ENCODE measurements at places on chromosomes 3 and 15. TPM values are rescaled to one million over a fixed set of nuclear protein-coding genes. Genes with fewer than 3 reads are reported as not detected.
A peak's percentile ranks its signal among the peaks of the same experiment; 100 is the strongest.

DNA sequence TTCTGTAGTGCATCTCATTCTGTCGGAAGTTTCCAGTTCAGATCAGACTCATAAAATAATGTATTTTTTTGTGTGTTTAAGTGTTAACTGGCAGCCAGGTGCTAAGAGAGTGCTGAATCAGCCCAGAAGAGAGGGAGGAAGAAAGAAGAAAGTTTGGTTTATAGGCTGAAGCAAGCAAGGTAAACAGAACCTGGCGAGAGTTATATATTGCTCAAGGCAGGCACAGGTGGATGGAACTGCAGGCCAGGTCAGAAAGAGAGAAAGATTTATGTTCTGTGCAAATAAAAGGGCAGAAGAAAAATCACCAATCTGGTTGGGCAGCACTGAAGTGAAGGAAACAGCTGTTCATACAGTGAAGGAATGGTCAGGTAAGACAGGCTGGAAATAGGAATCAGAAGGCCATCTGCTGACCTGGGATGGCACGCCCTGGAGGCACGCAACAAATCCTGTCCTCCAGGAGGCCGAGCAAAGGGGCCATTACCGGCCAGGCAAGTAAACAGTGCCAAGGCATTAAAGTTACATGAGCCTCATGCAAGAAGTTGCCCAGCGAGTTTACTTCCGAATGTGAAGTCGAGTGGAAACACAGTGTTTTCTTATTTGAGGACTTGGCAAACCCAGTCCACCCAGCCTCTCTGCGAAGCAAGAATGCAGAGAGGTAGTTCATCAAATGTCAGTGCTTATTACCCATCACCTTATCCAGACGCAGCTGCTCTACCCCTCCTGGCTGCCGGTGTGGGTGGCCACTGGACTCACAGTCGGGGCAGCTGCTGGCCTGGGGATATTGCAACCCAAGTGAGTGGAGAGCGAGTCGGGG lies 309.8 kb downstream of the VPS13C start:
- no peak overlapping the region for H3K4me3 ChIP-seq
- DNase-seq = no peak
- no peak overlapping the region for H3K27ac ChIP-seq
- no peaks in the 10 kb centered on the region for H3K36me3 ChIP-seq
- no peaks in the 10 kb centered on the region for H3K27me3 ChIP-seq

- DNase-seq = no peak
- H3K4me1 ChIP-seq = no peaks in the 10 kb centered on the region
- H3K27me3 ChIP-seq = peaks cover 16% of the 10 kb centered on the region
- H3K4me3 ChIP-seq = no peak overlapping the region
- no peak overlapping the region for H3K27ac ChIP-seq
Measured at GRCh38 chr3:132016061-132017041, 18.5 kb downstream of the CPNE4 start.

GRCh38 chr3:95813244-95813643 lies 1001.1 kb upstream of the EPHA6 start:
- no peaks in the 10 kb centered on the region for H3K4me1 ChIP-seq
- H3K27me3 ChIP-seq = no peaks in the 10 kb centered on the region
- no peak overlapping the region for H3K4me3 ChIP-seq
- no peak for DNase-seq
- H3K27ac ChIP-seq = no peak overlapping the region
- H3K36me3 ChIP-seq = no peaks in the 10 kb centered on the region

- H3K36me3 ChIP-seq = no peaks in the 10 kb centered on the region
- H3K27ac ChIP-seq = no peak overlapping the region
- peaks cover 9% of the 10 kb centered on the region for H3K4me1 ChIP-seq
- no peak overlapping the region for H3K4me3 ChIP-seq
- no peaks in the 10 kb centered on the region for H3K27me3 ChIP-seq
- peak; percentile 74 for DNase-seq
Measured at GRCh38 chr3:152719264-152719663, 115.7 kb upstream of the P2RY1 start.

GRCh38 chr3:50321336-50322114 lies 1.0 kb downstream of the HYAL2 start:
- peak; percentile 96 for DNase-seq
- H3K27ac ChIP-seq = peak overlapping the region; percentile 90
- H3K27me3 ChIP-seq = no peaks in the 10 kb centered on the region
- H3K4me1 ChIP-seq = peaks cover 11% of the 10 kb centered on the region
- H3K4me3 ChIP-seq = peak overlapping the region; percentile 91

- peak; percentile 60 for DNase-seq
- H3K4me1 ChIP-seq = 0 out of 2 replicates have a peak, but pooled peaks cover 3% of the 10 kb centered on the region
- no peaks in the 10 kb centered on the region for H3K27me3 ChIP-seq
- H3K36me3 ChIP-seq = no peaks in the 10 kb centered on the region
- peak overlapping the region; percentile 86 for H3K4me3 ChIP-seq
- no peak overlapping the region for H3K27ac ChIP-seq
Measured at GRCh38 chr15:55289011-55289745, 435 bp downstream of the RAB27A start.

GRCh38 chr3:107919239-107919638 lies 171.6 kb downstream of the CD47 start:
- DNase-seq = no peak
- no peaks in the 10 kb centered on the region for H3K4me1 ChIP-seq
- H3K4me3 ChIP-seq = no peak overlapping the region
- no peaks in the 10 kb centered on the region for H3K36me3 ChIP-seq
- peaks cover 8% of the 10 kb centered on the region for H3K27me3 ChIP-seq
- no peak overlapping the region for H3K27ac ChIP-seq

DNA sequence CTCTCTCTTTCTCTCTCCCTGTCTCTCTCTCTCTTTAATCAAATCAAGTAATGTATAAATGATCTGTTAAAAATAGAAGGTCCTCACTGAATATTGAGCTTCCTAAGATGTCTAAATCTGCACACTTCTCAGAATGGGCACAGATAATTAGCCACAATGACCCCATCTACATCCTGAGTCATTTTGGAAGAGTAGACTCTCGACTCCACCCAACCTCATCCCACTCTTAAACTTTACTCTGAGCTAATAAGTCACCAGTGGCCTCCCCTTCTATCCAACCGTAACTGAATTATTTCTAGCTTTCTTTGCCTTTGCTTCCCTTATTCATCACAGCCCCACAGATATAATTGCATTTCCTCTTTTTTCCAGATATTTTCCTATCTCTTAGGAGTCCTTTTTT lies 326.5 kb upstream of the ZNF717 start:
- H3K27me3 ChIP-seq = 0 out of 2 replicates have a peak, but pooled peaks cover 3% of the 10 kb centered on the region
- no peaks in the 10 kb centered on the region for H3K36me3 ChIP-seq
- DNase-seq = peak; percentile 13
- H3K4me3 ChIP-seq = no peak overlapping the region
- H3K27ac ChIP-seq = no peak overlapping the region
- no peaks in the 10 kb centered on the region for H3K4me1 ChIP-seq

DNA sequence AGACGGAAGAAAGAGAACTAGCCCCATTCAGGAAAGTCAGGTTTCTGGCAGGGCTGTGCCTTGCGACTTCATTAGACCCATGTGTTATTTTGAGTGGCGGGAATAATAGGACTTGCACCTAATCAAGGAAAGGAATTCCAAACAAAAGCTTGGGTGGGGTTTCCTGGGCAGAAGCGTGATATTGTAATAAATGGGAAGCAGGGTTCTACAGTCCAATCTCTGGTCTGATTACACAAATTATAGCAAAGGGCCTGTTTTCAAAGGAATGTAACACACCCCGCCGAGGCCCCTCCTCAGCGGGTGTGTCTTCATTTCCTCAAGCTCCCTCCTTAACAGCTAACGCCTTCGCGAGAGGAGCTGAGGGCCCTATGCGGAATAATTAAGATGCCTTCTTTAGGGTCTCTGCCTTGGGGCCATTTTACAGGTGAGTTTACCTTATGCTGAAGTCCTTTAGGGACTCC lies 396.0 kb upstream of the C2CD4B start:
- H3K27ac ChIP-seq = no peak overlapping the region
- H3K4me3 ChIP-seq = no peak overlapping the region
- peaks cover 38% of the 10 kb centered on the region for H3K4me1 ChIP-seq

- no peaks in the 10 kb centered on the region for H3K36me3 ChIP-seq
- no peak for DNase-seq
- no peak overlapping the region for H3K4me3 ChIP-seq
- no peak overlapping the region for H3K27ac ChIP-seq
- no peaks in the 10 kb centered on the region for H3K27me3 ChIP-seq
- no peaks in the 10 kb centered on the region for H3K4me1 ChIP-seq
Measured at GRCh38 chr15:84890670-84891162, 6.3 kb downstream of the SLC28A1 start.

GRCh38 chr3:151120409-151120808 lies 34.9 kb downstream of the MED12L start:
- no peak for DNase-seq
- no peaks in the 10 kb centered on the region for H3K27me3 ChIP-seq
- H3K4me3 ChIP-seq = no peak overlapping the region
- no peaks in the 10 kb centered on the region for H3K36me3 ChIP-seq

- no peak for DNase-seq
- H3K36me3 ChIP-seq = 0 out of 2 replicates have a peak, but pooled peaks cover 4% of the 10 kb centered on the region
- no peaks in the 10 kb centered on the region for H3K27me3 ChIP-seq
- peaks cover 8% of the 10 kb centered on the region for H3K4me1 ChIP-seq
- H3K27ac ChIP-seq = no peak overlapping the region
- H3K4me3 ChIP-seq = no peak overlapping the region
Measured at GRCh38 chr15:61996056-61996635, 64.1 kb downstream of the VPS13C start.

DNA sequence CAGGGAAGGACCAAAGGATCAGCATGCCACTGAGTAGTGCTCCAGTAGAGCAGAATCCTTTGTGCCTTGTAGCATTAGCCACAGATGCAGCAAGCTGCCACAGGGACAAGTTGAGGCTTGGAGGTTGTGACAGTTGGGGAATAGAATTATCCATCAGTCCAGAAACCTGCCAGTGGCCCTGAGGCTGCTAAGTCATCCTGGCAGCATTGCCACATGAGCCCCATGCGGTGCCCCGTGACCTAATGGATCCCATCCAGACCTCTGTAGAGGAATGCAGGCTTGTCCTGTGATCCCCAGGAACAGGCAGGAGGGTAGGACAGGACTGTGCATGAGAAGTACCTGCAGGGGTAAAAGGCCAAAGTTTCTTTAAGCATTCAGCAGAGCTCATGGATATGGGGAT lies 51.7 kb downstream of the BOC start:
- no peak for DNase-seq
- H3K4me3 ChIP-seq = no peak overlapping the region
- no peaks in the 10 kb centered on the region for H3K27me3 ChIP-seq
- H3K36me3 ChIP-seq = 0 out of 2 replicates have a peak, but pooled peaks cover 5% of the 10 kb centered on the region

DNA sequence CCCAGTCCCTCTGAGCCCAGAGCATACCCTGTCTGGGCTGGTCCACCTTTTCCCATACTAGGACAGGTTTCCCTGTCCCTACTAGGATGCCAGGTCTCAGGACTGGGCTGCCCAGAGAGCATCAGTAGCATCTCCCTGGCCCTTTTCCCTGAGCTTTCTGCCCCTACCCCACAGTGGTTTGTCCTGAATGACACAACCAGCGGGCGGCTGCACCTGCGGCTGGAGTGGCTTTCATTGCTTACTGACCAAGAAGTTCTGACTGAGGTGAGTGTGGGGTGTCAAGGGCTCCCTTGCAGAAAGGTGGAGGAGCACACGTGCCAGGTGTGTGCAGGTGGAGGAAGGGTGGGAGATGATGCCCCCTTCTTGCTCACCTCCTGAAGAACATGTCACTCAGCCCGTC lies 33.5 kb downstream of the ESYT3 start:
- H3K27me3 ChIP-seq = no peaks in the 10 kb centered on the region
- no peak overlapping the region for H3K27ac ChIP-seq
- DNase-seq = no peak
- no peaks in the 10 kb centered on the region for H3K36me3 ChIP-seq
- no peak overlapping the region for H3K4me3 ChIP-seq
- no peaks in the 10 kb centered on the region for H3K4me1 ChIP-seq

GRCh38 chr3:129656659-129657247 lies 50.3 kb upstream of the PLXND1 start:
- H3K27me3 ChIP-seq = no peaks in the 10 kb centered on the region
- H3K4me3 ChIP-seq = no peak overlapping the region
- H3K36me3 ChIP-seq = no peaks in the 10 kb centered on the region
- H3K27ac ChIP-seq = no peak overlapping the region

- no peak overlapping the region for H3K27ac ChIP-seq
- H3K4me1 ChIP-seq = no peaks in the 10 kb centered on the region
- H3K4me3 ChIP-seq = no peak overlapping the region
Measured at GRCh38 chr3:184602372-184603150, 41.0 kb downstream of the EPHB3 start.

- H3K4me1 ChIP-seq = peaks cover 22% of the 10 kb centered on the region
- no peaks in the 10 kb centered on the region for H3K27me3 ChIP-seq
- no peaks in the 10 kb centered on the region for H3K36me3 ChIP-seq
Measured at GRCh38 chr3:11482021-11482420, 161.7 kb downstream of the VGLL4 start.

DNA sequence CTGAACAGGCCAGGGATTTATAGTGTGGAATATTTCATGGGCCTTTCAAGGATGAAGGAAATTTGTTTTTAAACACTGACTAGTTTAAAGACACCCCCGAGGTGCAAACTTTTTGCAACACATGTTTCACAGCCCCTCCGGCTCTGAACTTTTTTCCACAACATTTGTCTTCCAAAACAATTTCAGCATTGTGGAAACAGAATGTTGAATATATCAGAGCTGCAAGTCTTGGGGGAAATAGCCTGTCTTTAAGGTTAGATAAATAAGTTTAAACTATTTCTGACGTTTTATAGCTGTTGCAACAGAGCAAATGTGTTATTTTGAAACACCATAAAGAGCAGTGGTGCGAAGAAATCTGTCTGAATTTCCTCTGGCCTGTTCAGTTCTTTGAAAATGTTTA lies 229.2 kb upstream of the GOLGA6L4 start:
- no peaks in the 10 kb centered on the region for H3K27me3 ChIP-seq
- no peak overlapping the region for H3K4me3 ChIP-seq
- no peak overlapping the region for H3K27ac ChIP-seq
- no peaks in the 10 kb centered on the region for H3K4me1 ChIP-seq
- DNase-seq = no peak
- H3K36me3 ChIP-seq = no peaks in the 10 kb centered on the region

The NEK10 gene
- 9.5 TPM for total RNA-seq

The MUC13 gene
- total RNA-seq = 0.25 TPM

The APOD gene
- total RNA-seq = 0.97 TPM

The FBXO40 gene
- not detected for total RNA-seq

The SCAANT1 gene
- total RNA-seq = not detected

The UQCC5 gene
- total RNA-seq = 5.3 TPM

Measured in GM23248 (cell line).